DND-41 (cell line): ENCODE measurements at places on chromosomes 4 and X.

DNA sequence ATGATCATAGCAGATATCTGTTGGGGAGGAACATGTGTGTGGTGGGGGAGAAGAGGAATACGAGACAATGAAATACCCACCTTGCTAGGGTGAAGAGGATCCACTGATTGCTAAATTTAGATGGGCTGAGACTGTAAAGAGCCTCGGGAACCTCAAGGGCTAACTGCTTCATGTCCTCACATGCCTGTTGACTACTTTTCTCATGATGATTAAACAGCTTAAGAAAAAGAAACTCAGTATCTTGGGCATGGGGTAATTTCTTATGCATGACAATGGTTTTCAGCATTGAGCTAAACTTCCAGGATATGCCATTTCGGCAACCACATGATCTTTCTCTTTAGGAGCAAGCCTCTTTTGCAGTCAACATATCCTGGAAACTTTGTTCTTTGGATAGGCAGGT lies 3.9 kb upstream of the LNX1 start:
- no peak for DNase-seq

GRCh38 chrX:122501652-122502051 lies 682.4 kb upstream of the GRIA3 start:
- no peak for DNase-seq

GRCh38 chr4:156672492-156673305 lies 298.9 kb downstream of the PDGFC start:
- DNase-seq = no peak

DNA sequence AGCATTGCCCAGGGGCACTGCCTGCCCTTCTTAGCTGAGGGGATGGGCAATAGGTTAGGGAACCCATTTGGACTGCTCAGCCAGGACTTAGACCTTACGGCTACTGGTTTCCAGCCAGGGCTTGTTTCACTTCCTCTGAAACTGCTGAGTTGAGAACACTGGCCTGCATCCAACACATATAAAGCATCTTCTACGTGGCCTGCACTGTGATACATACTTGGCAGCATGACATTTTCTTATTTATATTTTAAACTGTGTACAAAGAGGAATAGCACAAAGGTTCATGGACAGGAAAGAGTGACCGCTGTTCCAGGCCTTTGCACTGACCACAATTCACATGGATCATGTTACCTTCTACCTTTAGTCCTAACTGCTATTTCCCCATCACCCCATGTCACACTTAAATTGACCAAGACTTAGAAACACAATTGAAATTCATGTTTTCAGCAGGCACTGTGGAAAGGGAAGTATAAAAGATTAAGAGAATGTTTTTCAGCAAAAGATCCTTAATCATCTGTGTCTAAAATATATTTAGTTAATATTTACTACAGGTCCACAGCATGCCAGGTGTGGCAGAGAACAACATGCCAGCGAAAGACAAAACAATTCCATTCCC lies 43.7 kb downstream of the NLGN4X start:
- no peak for DNase-seq

- DNase-seq = no peak
Observed at GRCh38 chrX:23896981-23897380, 10.8 kb downstream of the APOO start.

- no peak for DNase-seq
Observed at GRCh38 chr4:41072021-41072777, 142.1 kb downstream of the APBB2 start.

DNA sequence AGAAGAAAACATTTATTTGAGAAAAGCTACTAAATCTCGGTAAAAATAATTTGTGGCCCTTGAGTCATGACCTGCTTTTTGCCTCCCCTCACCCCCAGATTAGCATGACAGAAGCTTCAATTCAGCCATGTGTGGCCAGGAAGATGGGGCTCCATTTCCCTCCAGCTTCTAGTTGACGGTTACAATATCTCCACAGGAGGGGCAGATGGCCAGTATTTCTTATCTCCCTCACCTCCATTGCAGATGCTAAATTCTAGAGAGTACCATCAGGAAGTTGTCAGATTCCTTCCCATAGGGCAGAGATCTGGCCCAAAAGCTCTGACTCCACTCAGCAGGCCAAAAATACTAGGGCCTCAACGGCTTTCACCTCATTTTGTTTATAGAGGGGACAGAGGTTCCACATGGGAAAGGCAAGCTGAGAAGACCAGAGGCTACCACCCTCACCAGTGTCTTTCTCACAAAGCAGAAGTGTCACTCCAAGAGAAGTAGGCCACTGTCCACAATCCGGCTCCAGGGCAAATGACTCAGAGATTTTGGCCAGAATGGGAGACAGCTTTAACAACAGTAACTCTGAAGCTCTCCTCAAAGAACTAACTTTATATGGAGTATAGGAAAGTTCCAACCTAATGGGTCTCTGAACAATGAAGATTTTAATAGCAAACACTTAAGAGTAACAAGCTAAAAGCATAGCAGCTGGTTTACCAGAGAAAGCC lies 108.3 kb downstream of the TBC1D19 start:
- DNase-seq = no peak

- no peak for DNase-seq
Observed at GRCh38 chrX:97842468-97843199, 958.9 kb downstream of the RPA4 start.

- DNase-seq = no peak
Observed at GRCh38 chrX:56947699-56948098, 47.6 kb downstream of the SPIN3 start.

GRCh38 chr4:85492336-85492735 lies 17.4 kb downstream of the ARHGAP24 start:
- no peak for DNase-seq

DNA sequence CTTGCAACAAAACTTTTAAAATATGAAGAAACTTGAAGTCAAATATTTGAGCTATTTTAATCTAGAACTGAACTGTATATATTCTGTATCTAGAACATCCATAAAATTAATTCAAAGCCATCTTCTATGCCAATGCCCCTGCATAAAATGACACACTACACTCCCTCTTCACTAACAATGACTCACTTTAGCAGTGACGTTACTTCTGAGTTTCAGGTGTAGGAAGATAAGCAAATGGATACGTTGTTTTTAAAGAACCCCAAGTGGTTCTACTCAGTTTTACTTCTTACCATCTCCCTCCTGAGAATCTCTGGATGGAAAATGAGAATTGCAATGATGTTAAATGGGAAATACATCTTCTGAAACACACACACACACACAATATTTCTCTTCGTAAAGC lies 45.2 kb downstream of the CXXC4 start:
- DNase-seq = no peak

GRCh38 chrX:40263014-40263560 lies 165.3 kb upstream of the BCOR start:
- no peak for DNase-seq

DNA sequence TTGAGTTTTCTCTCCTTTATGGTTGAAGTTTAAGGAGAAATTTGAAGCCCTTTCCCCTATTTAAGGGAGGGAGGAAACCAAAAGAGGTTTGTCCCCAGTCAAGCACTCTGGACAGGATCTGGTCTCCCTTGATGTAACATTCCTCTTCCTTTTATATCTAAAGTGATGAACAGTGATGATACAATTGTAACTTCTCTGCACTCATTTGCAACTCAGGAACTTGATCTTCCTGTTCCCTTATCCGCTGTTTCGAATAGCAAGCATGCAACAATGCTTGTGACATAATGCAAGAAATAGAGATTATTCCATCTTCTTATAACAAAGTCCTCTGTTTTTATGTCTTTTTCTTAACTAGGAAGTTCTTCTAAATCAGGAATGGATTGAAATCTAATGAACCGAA lies 18.3 kb downstream of the ALPK1 start:
- DNase-seq = no peak

DNA sequence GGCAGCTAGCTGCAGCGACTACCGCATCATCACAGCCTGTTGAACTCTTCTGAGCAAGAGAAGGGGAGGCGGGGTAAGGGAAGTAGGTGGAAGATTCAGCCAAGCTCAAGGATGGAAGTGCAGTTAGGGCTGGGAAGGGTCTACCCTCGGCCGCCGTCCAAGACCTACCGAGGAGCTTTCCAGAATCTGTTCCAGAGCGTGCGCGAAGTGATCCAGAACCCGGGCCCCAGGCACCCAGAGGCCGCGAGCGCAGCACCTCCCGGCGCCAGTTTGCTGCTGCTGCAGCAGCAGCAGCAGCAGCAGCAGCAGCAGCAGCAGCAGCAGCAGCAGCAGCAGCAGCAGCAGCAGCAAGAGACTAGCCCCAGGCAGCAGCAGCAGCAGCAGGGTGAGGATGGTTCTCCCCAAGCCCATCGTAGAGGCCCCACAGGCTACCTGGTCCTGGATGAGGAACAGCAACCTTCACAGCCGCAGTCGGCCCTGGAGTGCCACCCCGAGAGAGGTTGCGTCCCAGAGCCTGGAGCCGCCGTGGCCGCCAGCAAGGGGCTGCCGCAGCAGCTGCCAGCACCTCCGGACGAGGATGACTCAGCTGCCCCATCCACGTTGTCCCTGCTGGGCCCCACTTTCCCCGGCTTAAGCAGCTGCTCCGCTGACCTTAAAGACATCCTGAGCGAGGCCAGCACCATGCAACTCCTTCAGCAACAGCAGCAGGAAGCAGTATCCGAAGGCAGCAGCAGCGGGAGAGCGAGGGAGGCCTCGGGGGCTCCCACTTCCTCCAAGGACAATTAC lies 1.4 kb downstream of the AR start:
- DNase-seq = no peak

DNA sequence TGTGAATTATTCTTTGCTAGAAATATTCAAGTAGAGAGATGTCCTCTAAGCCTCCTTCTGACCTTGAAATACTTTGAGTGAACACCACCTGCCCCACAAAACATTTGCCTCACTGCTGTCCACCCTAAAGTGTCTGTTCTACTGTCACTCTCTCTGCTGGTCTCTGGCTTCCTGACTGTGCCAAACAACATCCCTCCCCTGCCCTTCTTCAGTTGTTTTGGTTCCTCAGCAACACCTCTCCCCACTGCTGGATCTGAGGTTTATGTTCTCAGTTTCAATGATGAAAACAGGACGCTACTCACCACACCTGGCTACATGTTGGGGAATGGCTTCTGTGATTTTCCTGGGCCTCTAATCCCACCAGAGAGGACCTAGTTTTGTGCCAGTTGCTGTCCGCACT lies 456.9 kb downstream of the BCOR start:
- no peak for DNase-seq

DNA sequence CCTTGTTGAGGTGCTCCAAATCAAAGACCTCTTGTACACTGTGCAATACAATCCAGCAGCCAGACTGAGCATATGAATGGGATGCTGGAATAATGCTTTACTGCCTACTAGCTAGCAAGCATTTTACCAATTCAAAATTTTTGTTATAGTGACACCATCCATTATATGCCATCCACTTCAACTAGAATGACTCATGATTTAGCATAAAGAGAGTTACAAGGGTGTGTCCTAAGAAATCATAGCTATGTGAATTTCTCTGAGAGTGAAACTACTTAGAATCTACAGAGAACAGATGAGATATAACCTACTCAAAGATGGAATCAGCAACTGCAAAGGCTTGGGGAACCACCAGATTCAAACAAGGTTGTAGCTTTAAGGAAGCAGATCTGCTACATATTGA lies 221.9 kb downstream of the LHFPL1 start:
- DNase-seq = no peak

- no peak for DNase-seq
Observed at GRCh38 chrX:154599531-154599930, 14.6 kb downstream of the CTAG1A start.

GRCh38 chr4:52096048-52096447 lies 44.9 kb downstream of the SPATA18 start:
- DNase-seq = no peak

DNA sequence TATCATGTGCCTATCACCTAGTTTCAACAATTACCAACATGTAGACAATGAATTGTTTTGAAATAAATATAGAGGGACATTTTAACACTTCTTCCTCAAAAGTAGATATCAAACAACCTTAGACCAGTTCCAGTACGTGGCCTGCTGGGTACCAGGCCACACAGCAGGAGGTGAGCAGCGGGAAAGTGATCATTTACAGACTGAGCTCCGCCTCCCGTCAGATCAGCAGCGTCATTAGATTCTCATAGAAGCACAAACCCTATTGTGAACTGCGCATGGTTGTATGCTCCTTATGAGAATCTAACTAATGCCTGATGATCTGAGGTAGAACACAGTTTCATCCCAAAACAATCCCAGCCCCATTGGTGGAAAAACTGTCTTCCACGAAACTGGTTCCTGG lies 6.5 kb downstream of the BBS7 start:
- DNase-seq = no peak

DNA sequence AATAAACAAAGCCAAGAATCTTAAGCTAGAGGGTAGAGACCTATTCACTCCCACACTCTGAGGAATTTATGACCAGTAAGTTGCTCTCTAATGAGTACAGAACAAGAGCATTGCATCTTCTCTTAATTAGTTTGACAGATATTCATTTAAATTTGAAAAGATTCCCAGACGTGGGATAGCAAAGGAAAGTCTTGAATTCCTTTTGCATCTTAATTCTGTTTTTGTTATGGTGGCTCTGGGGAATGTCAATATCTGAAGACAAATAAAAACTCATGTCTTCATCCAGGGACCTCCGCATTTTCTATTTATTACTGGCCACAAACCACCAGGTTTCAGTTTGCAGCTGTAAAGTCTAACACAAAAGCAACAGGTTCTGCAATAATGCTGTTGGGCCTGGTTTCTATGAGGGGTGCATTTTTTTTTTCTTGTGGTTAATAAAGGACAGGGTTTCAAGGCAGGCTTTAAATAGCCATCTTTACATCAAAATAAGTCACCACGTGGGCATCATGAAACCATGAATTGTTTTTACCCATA lies 172.3 kb downstream of the SHROOM3 start:
- no peak for DNase-seq

GRCh38 chr4:158139086-158139485 lies 33.7 kb downstream of the GASK1B start:
- DNase-seq = no peak

GRCh38 chr4:168654104-168654847 lies 157.4 kb downstream of the PALLD start:
- DNase-seq = no peak

DNA sequence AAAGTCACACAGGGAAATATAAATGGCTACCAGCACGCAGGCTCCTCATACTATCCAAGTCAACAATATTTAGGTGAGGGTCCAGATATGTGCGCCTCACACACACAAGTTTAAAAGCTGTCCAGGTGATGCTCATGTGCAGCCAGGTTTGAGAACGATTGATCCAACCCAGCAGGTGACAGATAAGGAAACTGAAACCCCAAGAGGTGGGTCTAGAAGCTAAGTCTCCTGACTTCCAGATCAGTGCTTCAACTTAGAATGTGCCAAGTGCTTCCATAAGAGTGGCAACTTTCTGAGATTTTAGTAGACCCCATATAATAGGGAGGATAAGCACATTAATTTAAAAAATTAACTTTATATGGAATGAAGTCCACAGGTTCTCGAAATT lies 54.4 kb upstream of the NAP1L5 start:
- DNase-seq = no peak
